ENCODE measurements at places on chromosomes 2 and 18.

DNA sequence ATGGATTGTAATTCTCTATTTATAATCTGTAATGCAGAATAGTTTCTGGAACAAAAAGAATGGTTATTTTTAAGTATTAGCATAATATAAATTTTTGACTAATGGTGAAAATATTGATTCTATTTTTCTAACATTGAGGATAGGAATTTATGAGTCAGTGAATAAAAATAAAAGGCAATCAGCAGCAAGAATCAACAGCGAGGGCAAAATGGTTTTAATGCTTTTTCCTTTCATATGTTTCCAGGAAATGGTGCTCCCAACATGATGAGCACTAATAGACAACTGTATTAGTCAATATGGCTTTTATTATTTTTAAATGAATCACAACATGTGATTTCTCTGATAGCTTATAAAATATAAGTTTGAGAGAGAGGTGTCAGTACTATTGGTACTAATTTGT is 90.7 kb upstream of the TFPI start:
- DNase-seq, result no peak

GRCh38 chr2:113260991-113261390 is 17.7 kb downstream of the PAX8 start:
- no peak for DNase-seq

DNA sequence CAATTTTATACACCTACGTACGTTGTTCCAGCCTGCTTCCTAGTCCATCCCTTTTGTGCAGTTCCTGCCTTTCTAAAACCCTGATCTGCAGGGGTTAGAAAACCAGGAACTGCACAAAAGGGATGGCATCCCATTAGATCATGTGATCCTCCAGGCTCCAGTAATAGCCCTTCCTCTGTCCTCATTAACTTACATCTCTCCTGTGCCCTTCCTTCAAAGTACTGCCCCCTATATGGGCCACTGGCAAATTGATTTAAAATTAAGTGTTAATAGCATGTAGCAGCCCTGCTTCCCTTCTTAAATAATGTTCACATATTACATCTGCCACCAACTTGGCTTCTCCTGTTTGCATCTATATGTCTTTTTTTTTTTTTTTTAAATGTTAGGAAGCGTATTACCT is 61.3 kb upstream of the NXPH2 start:
- DNase-seq, result no peak

- DNase-seq, result peak; percentile 81
Measured at GRCh38 chr2:37698931-37699481, 27.6 kb upstream of the CDC42EP3 start.

DNA sequence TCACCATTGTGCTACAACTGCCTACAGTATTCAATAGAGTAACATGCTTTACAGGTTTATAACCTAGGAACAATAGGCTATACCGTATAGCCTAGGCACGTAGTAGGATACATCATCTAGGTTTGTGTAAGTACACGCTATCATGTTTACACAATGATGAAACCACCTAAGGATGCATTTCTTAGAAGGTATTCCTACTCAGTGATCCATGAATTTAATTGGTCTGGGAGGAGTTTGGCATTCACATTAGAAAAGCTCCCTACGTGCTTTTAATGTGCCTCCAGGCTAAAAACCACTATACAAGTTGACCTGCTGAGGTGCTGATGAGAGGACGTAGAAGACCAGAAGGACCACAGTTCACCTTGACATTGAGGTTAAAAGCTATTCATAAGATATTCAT is 154.5 kb upstream of the LRRTM1 start:
- no peak for DNase-seq

DNA sequence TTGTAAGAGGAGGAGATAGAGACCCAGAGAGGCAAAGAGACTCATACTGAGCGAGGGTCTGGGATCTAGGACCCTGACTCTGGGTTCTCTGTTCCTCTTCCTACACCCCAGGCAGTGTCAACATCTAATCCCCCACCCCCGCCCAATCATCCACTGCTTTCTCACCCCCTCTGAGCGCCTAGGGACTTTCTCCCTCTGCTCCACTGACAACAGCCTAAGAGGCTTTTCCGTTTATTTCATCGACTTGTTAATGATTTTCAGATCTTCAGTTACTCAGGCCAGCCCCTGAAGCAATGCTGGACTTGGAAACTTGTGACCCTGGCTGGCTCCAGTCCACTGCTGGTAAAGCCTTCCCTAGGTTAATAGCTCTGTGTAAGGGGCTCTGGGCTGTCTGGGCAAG is 65.1 kb downstream of the TFCP2L1 start:
- DNase-seq, result no peak

DNA sequence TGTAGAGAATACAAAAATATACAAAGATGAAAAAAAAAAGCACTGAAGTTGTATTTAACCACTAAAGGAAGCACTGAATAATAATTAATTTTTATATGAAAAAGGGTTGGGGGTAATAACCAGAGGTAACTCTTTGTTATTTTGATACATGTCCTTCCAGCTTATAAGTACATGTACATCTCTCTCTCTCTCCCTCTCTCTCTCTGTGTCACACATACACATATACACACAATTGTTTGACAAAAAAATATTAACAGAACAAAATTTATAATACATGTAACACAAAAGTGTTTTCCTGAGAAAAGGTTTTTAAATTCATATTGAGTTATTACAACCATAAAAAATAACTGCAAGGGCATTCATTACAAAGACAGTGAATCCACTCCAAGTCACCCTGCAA is 4.6 kb downstream of the WIPF1 start:
- DNase-seq, result no peak

DNA sequence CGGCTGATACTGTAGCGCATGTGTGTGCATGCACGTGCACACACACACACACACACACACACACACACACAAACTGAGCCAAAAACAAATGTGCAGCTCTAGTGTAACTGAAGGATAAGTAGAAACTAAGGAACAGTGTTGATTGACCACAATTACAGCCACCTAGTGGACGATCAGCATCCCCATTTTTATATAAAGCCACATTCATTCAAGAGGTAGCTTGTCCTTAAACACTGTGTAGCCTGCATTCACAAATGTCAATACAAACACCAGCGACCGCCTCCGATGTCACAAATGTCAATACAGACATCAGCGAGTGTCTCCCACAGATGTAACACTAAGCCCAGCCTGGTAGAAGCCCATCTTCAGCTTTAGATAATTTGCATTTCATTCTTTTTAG is 167.4 kb downstream of the PTGR3 start:
- peak; percentile 54 for DNase-seq

- DNase-seq, result peak; percentile 23
Measured at GRCh38 chr2:64262071-64262470, 117.9 kb upstream of the PELI1 start.
